Neural progenitor cell (in vitro differentiated cells): ENCODE measurements at places on chromosomes 2 and 18.

DNA sequence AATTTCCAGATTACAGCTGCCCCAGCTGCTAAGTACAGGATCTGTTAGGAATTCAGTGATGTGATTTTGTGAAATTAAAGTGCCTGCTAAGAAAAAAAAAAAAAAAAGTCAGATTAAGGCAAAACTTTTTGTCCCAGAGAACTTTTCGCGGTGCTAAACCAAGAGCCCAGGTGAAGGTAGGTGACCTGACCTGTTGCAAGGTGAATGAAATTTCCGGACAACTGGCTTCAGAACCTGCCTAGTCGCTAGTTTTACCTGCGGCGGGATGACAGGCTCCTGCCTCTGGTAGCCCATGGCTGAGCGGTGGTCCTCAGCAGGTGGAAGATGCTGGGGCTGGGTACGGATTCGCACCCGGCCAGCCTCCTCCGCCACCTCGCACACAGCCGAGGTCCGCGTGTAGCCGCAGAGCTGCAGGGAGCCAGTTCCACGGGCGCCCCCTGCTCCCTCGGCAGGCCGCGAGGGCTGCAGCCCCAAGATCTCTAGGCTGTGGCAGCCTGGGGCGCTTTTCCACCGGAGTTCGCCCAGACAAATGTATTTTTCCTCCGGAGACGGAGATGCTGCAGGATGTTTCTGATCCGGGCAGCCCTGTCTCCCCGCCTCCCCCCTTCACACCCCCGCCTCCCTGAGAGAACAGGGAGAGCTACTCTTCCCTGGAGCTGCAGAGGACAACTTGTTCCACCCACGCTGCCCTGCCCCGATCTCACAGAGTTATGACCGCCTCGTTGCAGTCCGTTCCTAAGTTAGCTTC is at the start of gene SLC38A11:
Gene SLC38A11 (minus strand): TSS at position 572 of the 748 bp plus-strand sequence. CDS start 278 bp downstream, at position 294.
- no peak for DNase-seq

GRCh38 chr2:158828378-158829164 is 33.5 kb downstream of the DAPL1 start:
- DNase-seq = no peak

DNA sequence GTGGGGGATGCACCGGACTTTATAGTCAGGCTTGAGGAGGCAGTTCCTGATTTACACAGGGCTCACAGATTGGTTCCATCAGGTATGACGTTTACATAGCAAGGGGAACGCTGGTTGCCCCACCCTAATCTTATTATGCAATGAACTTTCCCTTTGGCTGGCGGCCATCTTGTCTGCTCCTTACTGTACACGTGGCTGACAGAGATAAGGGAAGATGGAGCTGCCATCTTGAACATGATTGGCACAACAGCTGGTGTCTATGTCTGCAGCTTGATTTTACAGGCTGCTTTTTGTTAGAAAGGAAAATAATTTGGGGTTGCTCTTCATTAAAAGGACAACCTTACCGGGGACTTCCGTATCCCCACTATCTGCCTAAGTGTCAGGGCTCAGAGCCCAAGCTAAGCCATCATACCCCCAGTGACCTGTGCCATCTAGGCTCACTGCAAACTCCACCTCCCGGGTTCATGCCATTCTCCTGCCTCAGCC is 33.5 kb upstream of the ATG16L1 start:
- DNase-seq = no peak

DNA sequence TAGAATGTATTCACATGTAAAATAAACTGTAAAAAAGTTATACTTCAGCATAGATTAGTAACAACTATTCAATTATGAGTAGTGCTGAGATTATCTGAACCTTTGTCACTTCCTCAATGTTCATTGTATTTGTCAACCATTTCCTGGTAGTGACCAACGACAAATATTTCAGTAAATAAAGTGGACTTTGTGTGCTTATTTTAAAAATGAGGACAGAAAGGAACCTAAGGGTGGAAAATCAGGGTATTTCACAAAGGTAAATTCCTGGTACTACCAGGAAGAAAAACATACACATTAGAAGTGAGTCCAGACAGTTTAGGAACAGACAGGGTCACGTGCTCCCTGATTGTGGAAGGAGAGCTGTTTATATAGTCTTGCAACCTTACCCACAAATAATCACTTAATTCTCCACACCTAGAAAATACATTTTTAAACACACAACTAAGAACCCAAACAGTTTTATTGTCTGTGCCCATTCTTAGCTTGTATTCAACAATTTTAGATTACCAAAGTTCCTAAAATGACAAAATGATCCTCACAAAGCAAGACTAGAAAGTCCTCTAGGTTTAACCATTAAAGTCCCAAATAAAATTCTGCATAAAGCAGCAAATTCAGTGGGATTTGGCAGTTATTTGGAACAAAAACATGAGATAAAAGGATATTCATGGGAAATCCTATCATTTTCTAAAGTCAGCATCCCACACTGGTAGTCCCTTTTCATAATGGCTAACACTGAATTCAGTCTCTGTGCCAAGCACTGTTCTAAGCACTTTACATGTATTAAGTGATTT is 28.2 kb downstream of the PELI1 start:
- no peak for DNase-seq

DNA sequence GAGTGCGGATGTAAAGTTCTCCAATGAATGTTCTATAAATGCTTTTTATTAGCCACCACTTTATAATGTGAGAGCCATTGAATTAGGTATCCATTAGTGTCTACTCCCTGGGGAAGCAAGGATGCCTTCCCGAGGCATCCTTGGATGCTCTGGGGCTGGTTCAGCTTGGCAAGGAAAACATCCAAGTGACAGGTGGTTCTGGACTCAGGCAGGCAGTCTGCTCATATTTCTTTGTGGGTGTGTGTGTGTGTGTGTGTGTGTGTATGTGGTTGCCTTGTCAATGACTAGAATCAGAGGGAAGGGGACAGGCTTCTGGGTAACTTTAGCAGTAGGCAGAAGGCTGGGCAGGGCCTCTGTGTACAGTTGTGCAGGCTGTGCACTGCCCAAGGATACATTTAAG is 149.2 kb downstream of the TSN start:
- no peak for DNase-seq

DNA sequence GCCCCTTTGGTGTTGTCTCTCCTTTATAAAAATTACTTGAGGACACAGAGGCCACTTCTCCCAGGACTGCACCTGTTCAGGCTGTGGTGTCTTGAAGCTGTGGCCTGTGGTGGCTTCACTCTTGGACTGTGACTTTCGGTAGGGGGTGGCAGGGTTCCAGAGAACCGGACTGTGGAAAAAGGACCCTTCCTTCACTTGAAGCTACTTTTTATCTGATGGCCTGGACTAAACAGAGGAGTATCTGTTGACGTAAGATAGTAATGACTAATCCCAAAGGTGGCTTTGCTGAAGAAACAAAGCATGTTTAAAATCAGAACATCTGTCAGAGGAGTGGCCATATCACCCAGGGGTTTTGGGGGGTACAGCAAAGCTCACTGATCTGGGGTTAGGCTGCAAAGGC is 60.8 kb downstream of the CENPO start:
- DNase-seq = no peak

- no peak for DNase-seq
Observed at GRCh38 chr18:78620326-78620725, 359.3 kb upstream of the SALL3 start.

GRCh38 chr2:186554850-186555671 is 34.8 kb upstream of the ITGAV start:
- no peak for DNase-seq

GRCh38 chr2:127426501-127427354 is 8.5 kb downstream of the PROC start:
- DNase-seq = no peak

DNA sequence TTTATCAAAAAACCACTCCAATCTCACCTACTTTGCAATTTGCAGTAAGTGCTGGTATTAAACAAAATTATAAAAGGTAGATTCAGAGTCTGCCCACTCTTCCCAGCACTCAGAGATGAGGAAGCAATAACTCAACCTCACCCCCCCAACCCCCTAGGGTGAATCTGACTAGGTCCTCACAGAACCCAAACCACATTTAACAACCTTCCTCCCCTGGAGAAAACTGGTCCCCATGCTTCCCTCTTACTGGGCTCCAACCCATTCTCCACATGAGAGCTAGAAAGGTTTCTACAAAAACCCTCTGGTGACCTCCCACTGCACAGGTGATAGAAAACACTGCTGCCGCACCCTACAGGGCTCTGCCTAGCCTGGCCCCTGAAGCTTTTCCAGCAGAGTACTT is 40.5 kb upstream of the BMP10 start:
- no peak for DNase-seq

- DNase-seq = no peak
Observed at GRCh38 chr2:191376981-191377629, 131.9 kb downstream of the MYO1B start.

- DNase-seq = no peak
Observed at GRCh38 chr18:45157576-45157975, 457.7 kb upstream of the SLC14A2 start.

GRCh38 chr2:159904959-159905305 is 106.9 kb upstream of the CD302 start:
- DNase-seq = peak; percentile 18

GRCh38 chr2:27802547-27802946 is 31.0 kb downstream of the MRPL33 start:
- DNase-seq = no peak

DNA sequence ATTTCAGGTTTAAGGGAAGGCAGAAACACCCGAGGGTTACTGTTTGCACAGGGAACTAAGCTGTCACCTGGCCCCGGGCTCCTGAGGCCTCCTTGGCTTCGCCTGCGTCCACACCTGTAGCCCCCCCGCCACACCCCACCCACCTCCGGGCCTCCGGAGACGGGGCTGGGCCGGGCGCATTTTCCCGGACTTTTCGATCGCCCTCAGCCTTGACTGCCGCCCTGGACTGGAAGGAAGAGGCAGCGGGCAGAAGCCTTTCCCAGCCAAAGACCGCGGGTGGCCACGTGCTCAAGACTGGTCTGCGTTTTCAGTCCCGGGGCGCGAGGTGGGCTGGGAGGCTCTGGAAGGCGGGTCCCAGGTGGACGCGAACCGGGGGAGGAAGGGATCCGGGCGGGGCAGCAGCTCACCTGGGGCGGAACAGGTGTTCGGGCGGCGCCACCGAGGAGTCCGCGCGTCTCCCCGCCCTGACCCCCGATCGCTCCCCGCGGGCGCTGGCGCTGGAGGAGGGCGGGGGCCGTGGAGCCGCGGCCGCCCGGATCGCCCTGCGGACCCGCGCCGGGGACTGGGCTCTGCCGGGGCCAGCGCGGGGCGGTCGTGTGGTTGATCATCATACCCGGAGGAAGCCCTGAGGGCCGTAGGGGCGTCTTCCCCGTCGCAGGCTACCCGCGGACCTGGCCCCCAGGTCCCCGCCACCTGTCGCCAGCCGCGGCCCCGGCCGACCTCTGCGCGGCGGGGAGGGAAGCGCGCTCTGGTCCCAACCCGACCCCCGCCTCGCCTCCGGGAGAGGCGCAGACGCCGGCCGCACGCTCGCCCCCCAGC is 3.2 kb downstream of the ID2 start:
- DNase-seq = peak; percentile 77

GRCh38 chr2:17104454-17104853 is 413.8 kb downstream of the RAD51AP2 start:
- DNase-seq = no peak

- no peak for DNase-seq
Observed at GRCh38 chr2:168583064-168583709, 127.1 kb downstream of the CERS6 start.

DNA sequence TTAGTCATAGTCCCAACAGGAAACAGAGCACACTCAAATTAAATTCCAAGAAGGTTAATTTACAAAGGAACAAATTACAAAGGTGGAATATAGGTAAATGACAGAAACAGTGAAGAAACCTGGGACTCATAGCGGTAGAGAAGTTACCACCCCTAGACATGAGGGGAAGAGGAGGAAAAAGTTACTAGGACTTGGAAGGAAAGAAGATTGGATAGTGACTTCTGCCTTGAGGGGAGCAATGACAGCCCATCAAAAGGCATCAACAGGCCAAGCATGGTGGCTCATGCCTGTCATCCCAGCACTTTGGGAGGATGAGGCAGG is 2.4 kb upstream of the PDE11A start:
- no peak for DNase-seq

DNA sequence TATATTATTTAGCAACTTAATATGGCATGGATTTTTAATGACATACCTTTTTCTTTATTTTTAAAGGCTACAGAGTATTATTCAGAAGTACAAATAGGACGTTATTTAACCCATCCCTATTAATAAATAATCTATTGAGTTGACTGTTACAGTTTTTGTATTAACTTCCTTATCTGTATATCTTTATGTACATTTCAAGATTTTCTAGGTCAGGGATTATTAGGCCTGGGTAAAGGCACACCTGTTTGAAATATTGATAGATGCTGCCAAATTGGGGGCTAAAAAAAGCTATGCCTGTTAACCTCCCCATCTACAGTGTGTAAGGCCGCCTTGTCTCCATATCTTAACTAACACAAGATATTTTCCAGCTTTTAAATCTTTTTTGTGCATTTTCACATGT is 6.6 kb downstream of the NPAS2 start:
- no peak for DNase-seq

GRCh38 chr18:11154368-11154989 is 5.1 kb upstream of the PIEZO2 start:
- peak; percentile 59 for DNase-seq

DNA sequence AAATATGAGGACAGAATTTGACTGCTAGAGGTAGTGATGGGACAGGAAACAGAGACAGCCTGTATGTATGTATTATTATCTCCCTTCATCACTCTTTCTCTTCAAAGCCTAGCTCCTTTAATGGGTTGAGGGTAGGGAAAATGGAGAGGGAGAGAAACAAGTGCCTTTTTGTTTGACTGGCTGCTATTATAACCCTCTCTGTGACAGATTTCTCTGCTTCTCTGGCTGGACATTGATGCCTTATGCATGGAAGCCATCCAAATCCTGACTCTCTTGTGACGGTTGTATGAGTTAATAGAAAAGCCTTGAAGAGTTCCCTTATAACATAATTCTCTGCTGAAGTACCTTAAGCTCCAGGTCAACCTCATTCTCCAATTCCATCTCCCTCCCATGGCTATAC is 118.5 kb upstream of the COL5A2 start:
- DNase-seq = no peak

GRCh38 chr2:227013881-227014280 is 150.1 kb downstream of the COL4A4 start:
- no peak for DNase-seq

DNA sequence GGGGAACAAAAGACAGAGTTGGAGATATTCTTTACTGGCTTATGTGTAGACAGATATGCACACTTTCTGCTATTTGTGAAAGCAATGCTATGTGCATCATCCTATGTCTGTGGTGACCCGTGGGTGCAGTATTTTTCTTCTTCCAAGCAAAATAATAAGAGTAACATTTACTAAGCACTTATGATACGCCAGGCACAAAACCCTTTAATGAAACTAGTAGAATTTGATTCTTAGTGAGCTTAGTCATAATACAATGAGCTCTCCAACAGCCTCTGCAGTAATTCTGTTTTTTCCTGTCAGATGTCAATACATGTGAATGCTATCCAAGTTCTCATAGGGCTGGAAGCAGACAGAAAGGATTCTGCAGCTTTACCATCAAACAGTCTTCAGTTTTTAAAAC is 130.6 kb downstream of the RAD51AP2 start:
- no peak for DNase-seq

DNA sequence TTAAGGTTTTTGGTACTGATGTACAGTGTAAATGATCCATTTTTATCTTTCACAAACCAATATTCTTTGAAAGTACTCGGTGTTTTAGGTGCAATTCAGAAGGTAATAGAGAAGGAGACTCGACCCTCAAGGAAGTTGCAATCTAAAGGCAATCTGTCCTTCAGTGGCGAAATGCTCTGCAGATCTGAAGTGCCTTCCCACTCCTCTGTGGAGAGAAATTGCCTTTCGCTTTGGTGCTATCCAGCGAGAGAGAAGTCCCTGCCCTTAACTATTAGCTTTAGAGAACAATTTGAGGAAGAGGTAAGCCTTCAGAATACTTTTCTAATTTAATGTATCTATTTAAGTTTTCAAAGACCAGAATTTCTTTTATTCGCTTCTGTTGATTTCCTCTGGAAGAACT is 371.8 kb upstream of the FANCL start:
- no peak for DNase-seq
